Activated CD4-positive, alpha-beta T cell treated with anti-CD3 and anti-CD28 coated beads, Interleukin-2, amount 50 U/mL, for 4 hours (primary cell): ENCODE measurements at places on chromosomes 2 and 18.

DNA sequence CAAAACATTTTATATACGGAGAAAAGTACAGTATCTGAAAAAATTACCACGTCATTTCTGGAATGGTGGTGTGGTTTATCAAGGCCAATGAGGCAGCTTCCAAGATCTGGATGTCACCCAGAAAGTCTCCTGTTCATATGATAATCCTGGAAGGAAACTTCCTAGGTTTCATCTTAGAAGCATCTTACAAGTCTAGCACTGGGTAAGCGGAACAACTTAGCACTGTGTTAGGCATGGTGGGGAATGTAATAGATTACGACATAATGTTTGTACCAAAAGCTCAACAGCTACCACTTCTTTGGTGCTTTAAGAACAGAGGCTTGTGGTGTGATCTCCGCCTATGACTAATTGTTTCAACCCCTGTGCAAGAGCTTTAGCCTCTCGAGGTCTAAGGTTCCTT is 63.1 kb upstream of the LYPD1 start:
- no peak for DNase-seq

GRCh38 chr2:46298272-46298521 is 990 bp downstream of the EPAS1 start:
- DNase-seq = no peak

DNA sequence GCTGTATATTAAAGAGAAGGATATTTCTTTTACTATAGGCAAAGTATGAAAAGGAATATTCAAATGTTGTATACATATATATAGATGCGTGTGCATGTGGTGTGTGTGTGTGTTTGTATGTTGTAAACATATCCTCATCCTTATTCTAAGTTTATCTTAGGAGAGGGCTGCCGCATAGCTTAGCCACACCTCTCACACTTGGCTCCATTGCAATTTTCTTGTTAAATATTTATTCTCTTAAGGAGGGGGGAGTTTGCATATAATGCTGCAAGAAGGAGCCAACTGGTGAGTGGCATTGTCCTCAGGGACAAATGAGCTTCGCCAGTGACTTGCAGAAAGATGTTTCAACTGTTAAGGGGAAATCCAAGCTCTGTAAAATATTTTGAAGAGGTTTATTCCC is 360.1 kb upstream of the RND3 start:
- no peak for DNase-seq

- DNase-seq = no peak
Measured at GRCh38 chr18:37391698-37392548, 173.7 kb downstream of the CELF4 start.

DNA sequence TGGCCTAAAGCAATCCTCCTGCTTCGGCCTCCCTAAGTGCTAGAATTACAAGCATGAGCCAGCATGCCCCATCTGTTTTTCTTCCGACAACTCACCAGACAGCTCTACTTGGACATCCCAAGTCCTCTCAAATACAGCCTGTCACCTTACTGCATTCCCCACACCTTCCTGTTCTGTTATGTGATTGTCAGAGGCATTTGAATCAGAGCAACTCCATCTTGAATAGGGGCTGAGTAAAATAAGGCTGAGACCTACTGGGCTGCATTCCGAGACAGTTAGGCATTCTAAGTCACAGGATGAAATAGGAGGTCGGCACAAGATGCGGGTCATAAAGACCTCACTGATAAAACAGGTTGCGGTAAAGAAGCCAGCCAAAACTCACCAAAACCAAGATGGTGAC is 17.3 kb downstream of the ACVR1 start:
- no peak for DNase-seq

GRCh38 chr18:49970319-49970718 is 157.0 kb upstream of the ACAA2 start:
- no peak for DNase-seq

DNA sequence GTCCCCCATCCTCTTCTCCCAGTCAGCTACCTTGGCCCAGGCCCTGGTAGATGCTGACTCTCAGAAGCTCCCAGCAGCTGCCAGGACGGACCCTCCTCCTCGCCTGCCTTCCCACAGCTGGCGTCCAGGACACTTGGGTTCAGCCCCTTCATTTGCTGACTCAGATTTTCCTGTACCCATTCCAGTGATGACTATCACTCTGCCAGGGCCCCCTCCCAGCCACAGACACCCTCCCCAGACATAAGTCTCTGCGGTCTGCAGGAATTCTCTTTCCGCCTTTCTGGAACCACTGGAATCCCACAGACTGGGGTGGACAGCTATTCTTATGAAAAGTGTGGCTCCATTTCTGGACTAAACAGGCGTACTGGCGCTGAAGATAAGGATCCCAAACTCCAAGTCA is 260.3 kb upstream of the EPAS1 start:
- no peak for DNase-seq

GRCh38 chr2:216622526-216622925 is 10.7 kb upstream of the IGFBP2 start:
- DNase-seq = no peak

DNA sequence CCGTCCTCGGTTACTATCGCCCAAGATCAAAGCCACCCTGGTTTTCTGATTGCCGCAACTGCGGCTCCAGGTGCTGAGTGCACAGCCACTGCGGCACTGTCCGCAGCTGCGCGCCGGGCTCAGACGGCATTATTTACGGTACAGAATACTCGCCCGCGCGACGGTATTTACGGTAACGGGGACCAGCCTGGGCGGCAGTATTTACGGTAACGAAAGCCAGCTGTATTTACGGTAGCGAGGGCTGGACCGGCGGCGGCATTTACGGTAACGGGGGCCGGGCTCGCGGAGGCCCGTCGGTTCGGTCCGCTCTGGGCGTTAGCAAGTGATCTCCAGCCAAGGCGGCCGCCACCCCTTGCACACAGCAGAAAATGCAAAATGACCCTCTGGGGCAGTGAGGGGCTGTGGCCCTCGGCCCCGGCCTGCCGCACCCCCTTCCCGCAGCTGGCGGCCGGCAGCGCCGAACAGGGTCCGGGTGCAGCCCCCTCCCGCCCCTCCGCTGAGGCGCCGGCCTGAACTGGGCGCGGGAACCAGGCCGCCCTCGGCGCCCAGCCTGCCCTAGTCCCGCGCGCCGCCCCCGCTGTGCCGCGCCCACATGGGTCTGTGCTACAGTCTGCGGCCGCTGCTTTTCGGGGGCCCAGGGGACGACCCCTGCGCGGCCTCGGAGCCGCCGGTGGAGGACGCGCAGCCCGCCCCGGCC is at the start of gene GNAL:
Gene GNAL (plus strand): TSS at position 293 of the 697 bp plus-strand sequence. CDS start 300 bp downstream, at position 593.
- DNase-seq = peak; percentile 27

GRCh38 chr2:235806986-235807750 is 313.3 kb downstream of the AGAP1 start:
- no peak for DNase-seq

DNA sequence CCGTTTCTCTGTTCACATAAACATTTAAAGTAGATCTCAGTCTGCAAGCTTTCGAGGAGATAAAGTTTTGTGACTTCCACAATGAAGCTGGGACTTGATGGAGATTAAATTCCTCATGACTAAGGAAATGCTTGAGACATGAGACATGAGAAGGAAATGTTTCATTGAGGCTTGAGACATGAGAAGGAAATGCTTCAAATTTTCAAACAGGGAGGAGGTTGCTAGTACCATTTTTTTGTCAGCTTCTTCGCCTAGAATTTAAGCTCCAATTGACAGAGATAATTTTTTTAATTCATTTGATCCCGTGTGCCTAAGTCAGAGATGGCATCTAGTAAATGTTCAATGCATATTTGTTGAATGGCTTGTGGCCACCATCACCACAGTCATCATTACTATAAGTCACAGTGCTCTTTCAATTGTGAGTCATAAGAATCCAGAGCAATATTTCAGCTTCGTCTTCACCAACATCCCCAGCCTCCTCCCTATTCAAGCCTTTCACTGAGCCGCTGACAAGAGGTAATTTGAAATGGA is 543 bp upstream of the MARCHF4 start:
- no peak for DNase-seq

GRCh38 chr2:24592441-24593100 is 101.5 kb downstream of the NCOA1 start:
- no peak for DNase-seq
